ENCODE measurements at places on chromosomes 3 and 15. TPM values are rescaled to one million over a fixed set of nuclear protein-coding genes. Genes with fewer than 3 reads are reported as not detected.

SERPINI2 gene
- total RNA-seq: not detected

PRICKLE2 gene
- 34.5 TPM for total RNA-seq

ZIC1 gene
- total RNA-seq: not detected

GOLGA6L24 gene
- not detected for total RNA-seq

PP2D1 gene
- total RNA-seq: not detected

C3orf52 gene
- 2.0 TPM for total RNA-seq

MITF gene
- 16.7 TPM for total RNA-seq

ACAP2 gene
- 73.3 TPM for total RNA-seq

CPN2 gene
- not detected for total RNA-seq

EEFSEC gene
- total RNA-seq: 2.4 TPM

CA12 gene
- total RNA-seq: 101 TPM

SLC51B gene
- total RNA-seq: 1.0 TPM

MSL2 gene
- 4.5 TPM for total RNA-seq

RPL14 gene
- 377 TPM for total RNA-seq

HIGD2B gene
- total RNA-seq: under 0.01 TPM

KPNA1 gene
- total RNA-seq: 18.9 TPM

TM4SF4 gene
- total RNA-seq: not detected

LMAN1L gene
- total RNA-seq: not detected

CD200R1 gene
- total RNA-seq: 0.09 TPM

SELENOT gene
- total RNA-seq: 46.7 TPM

ZNF660 gene
- total RNA-seq: 2.1 TPM

LSAMP gene
- 10.7 TPM for total RNA-seq
